ENCODE measurements at places on chromosomes 11 and 22.

- DNase-seq: no peak
Measured at GRCh38 chr11:23288003-23288783, 427.9 kb upstream of the CCDC179 start.

- no peak for DNase-seq
Measured at GRCh38 chr11:64358907-64359711, at the start of gene RPS6KA4. Gene RPS6KA4 (plus strand): TSS chr11:64359162. CDS start chr11:64359236, 74 bp downstream.

DNA sequence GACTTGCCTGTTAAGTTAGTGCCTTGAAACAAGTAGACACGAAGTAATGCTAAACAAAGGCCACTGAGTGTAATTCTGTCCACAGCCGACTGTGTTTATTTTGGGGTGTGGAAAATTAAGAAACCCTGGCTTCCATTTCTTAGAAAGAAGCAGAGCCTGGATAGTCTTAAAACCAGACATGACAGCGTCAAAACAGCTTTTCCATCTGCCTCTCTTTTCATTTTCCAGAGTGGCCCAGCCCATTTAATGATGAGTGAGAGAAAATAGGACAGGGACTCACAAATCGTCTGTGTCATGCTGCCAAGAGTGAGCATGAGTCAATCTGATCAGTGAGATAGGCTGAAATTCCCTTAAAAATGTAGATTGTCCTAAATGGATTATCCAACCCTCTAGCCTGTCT, 485.9 kb downstream of the JRKL start:
- DNase-seq: no peak

- no peak for DNase-seq
Measured at GRCh38 chr11:46170797-46171196, 49.5 kb upstream of the PHF21A start.

DNA sequence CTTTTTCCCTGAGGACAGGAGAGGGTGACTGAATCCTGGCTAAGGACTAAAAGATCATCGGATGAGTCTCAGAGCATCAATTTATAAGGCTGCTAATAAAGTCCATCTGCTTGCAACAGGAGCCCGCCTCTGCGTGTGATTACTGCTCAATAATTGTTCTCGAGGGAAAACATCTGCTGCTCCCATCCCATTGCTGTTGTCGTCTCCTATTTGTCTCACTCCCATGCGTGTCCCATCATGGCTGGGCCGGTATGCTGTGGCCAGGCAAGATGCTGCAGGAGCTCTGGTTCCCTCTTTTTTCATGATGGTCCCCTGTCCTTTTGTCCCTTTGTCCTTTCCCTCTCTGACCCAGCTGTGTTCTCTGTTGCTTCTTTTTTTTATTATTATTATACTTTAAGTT, 121.2 kb downstream of the SPATA19 start:
- DNase-seq: no peak

- no peak for DNase-seq
Measured at GRCh38 chr22:23180893-23181720, 798 bp downstream of the BCR start.

DNA sequence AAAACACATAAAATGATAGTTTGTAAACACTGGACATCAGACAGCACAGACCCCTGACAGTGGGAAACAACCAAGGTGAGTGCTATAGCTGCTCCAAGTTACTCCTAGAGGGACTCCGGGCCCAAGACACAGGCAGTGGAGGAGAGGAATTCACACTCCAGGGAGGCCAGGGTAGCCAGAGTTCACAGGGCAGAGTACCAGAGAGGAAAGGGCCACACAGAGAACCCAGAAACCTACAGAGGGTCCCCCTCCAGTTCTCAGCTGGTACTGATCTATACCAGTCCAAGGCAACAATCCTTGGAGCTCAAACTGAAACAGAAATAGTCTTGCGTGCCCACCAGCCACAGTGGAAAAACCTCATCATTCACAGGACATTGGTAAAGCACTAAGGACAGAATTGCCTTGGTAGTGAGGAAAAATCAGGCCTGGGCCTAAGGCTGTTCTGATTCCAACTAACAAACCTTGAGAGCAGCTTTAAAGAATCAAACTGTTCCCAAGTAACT, 7.6 kb downstream of the VPS37C start:
- no peak for DNase-seq

DNA sequence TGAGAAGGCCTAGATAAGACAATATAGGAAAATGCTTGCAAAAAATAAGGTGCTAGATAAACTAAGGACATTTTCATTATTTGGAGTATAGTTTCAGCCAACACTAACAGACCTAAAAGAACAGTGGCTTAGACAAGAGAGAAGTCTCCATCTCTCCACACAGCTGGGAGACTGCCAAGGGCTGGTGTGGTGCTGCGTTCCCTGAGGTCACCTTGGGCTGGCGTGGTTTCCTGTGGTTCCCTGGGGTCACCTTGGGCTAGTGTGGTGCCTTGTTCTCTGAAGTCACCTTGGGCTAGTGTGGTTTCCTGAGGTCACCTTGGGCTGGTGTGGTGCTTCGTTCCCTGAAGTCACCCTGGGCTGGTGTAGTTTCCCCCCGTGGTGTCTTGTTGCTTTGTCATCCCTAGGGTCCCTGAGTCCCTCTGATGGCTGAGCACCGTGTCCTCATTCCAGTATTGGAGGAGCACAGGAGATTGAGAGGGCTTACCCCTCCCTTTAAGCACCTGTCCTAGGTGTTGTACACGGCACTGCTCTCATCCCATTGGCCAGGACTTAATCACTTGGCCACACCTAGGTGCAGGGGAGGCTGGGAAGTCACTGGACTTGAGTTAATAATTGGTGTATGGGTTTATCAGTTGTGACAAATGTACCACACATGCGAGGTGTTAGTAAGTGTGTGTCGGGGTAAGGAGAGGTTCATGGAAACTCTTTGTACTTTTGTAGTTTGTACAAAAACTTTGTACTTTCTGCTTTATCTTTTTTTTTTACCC, 14.9 kb downstream of the SAMM50 start:
- no peak for DNase-seq

GRCh38 chr22:39739338-39740027, 154.1 kb downstream of the ENTHD1 start:
- DNase-seq: no peak

DNA sequence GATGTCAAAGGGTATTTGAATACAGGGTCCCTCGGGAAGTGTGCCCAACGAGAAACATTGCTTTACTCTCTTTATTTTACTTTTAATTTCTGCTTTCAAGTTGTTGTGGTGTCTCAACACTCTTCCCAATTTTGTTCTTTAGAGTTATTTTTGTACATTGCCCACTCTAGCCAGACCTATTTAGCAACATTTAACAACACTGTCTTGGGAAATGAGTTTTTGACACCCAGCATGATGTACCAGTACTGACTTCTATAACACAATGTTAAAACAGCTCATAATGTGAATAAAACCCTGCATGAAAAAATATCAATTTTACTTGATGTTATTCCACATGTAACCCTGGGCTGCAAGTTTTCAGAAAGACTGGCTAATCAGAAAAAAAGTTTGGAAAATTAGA, 350.2 kb upstream of the PITPNB start:
- no peak for DNase-seq

- DNase-seq: no peak
Measured at GRCh38 chr11:61375761-61376108, 13.6 kb downstream of the TMEM138 start.

DNA sequence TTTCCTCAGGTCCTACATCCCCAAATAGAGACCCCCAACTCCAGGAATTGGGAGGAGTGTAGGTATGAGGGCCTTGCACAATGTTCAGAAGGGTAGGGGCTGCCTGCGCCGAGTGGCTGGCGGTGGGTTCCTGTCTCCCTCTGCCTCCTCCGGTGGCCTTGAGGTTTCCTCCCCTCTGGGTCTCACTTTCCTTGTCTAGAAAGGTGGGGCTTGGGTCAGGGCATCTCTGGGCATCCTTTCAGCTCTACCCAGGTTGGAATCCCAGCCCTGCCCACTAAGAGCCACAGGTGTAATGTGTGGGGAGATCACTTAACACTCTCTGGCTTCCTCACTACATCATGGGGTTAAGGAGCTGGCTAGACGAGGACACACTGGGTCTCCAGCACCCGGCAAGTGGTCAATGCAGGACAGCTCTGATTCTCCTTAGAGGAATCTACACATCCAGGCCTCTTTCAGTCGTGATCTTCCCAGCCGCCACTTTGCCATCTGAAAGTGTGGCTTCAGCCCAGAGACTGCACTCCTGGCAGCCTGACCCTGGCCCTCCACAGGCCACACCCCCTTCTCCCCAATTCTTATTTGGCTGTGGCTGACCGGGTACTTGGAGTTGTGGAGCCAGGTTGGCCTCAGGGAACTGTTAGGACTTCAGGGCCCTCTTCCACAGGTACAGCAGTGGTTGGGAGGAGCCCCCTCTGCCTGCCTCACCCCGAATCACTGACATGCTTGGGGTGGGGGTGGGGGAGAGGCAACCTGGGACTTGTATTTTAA, 22.1 kb downstream of the PRDM11 start:
- DNase-seq: no peak

GRCh38 chr11:41498726-41499125, 39.3 kb upstream of the LRRC4C start:
- no peak for DNase-seq

GRCh38 chr22:50302041-50302541, 5.4 kb downstream of the PLXNB2 start:
- DNase-seq: no peak

DNA sequence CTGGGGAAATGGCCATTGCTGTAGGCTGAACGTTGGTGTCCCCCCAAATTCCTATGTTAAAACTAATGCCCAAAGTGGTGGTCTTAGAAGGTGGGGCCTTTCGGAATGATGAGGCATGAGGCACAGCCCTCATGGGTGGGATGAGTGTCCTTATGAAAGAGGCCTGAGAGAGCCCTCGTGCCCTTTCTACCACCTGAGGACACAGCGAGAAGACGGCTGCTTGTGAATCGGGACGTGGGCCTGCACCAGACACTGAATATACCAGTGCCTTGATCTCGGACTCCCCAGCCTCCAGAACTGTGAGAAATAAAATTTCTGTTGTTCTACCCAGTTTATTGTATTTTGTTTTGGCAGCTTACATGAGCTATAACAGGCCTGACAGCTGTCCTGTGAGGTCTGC, 162.9 kb upstream of the B3GAT1 start:
- DNase-seq: no peak

- no peak for DNase-seq
Measured at GRCh38 chr11:10354389-10354788, 49.5 kb downstream of the ADM start.

DNA sequence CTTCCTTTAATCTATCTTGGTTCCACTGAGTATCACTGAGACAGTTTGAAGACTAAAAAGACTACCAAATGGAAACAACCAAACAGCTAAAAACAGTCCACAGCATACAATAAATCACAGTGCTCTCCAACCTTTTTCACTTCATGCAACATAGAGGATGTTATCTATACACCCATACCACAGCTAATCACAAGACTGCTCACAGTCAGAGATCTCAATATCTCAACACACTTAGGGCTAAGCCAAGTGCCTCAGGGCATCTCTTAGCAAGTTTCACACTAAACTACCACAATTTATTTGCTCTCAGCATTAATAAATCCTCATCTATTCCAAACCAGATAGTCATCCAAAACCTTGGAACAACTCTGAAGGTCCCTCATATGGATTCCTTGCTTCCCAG, 129.4 kb downstream of the SBF2 start:
- DNase-seq: no peak

GRCh38 chr11:112226831-112227401, 688 bp downstream of the PTS start:
- no peak for DNase-seq

GRCh38 chr11:80562523-80563125, 1121.8 kb upstream of the TENM4 start:
- no peak for DNase-seq

DNA sequence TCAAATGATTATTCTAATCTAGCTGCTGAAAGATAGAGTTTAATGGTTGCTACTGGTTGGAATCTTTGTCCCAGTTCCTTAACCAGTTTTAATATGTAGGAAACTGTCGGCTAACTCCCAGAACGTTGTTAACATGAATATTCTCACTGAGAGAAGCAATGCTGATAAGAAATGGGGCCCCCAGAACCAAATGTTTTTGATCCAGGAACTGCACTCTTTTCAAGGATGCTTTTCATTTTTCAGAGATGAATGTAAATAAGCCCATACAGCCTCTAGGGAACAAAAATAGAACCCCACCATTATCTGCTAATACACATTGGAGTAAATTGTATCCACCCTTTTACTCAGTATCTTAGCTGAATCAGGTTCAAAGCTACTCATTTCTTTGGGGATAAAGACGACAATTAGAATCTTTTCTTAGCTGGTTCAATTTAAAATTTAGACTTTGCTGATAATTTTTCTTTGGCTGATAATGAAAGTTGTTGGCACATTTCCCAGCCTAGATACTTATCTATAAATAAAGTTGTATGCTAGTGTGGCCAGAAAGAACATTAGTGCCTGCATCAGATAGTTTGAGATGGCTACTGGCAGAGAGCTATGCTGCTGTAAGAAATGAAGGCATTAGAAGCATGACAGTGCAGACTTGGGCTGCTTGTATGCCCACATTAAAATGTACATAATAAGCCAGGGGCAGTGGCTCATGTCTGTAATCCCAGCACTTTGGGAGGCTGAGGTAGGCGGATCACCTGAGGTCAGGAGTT, 323.3 kb upstream of the PDGFD start:
- DNase-seq: no peak

- DNase-seq: no peak
Measured at GRCh38 chr11:125079878-125080530, 16.9 kb downstream of the SLC37A2 start.

Measured in stimulated activated CD8-positive, alpha-beta memory T cell treated with anti-CD3 and anti-CD28 coated beads, Interleukin-15, amount 100 ng/mL, for 1 hour (primary cell).